Left ventricle myocardium superior (tissue), 1 donor: ENCODE measurements at places on chromosomes 11 and 22.

DNA sequence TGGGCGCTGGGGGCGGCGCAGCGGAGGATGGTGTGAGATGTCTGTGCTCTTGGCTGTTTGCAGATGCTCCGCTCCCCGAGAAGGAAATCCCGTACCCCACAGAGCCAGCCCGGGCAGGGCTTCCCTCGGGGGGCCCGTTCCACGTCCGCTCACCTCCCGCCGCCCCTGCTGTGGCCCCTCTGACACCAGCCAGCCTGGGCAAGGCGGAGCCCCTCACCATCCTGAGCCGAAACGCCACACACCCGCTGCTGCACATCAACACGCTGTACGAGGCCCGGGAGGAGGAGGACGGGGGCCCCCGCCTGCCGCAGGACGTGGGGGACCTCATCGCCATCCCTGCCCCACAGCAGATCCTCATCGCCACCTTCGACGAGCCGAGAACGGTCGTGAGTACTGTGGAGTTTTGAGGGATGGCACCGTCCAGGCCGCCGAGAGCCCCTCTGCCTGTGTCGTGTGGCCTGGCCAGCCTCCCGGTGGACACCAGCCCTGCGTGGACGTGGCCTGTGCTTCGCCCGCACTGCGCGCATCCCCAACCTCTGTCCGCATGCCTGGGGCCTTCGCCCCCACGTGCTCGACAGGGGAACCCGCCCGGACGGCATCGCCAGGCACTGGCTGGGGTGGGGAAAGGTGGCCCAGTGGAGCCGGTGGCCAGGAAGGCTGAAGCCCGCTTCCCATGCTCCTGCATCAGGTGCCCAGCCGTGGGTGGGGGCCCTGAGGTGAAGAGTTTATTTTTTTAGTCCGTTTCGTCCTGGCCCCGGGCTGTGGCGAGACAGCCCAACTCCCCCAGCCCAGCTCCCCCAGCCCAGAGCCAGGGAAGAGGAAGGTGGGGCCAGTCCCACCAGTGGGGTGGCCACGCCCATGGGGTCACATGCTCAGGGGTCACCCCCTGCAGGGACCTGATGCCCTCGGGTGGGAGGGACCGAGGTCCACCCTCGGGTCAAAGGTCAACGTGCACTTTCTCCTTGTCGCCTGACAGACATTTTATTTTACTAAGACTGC, 6.5 kb upstream of the TRABD start:
- peak; percentile 29 for DNase-seq

GRCh38 chr22:33354928-33355327, 296.7 kb upstream of the SYN3 start:
- no peak for DNase-seq

- DNase-seq = peak; percentile 48
Measured at GRCh38 chr11:19191530-19192169, 10.1 kb downstream of the CSRP3 start.

GRCh38 chr11:67271541-67272284, 5.4 kb downstream of the GRK2 start:
- peak; percentile 46 for DNase-seq

DNA sequence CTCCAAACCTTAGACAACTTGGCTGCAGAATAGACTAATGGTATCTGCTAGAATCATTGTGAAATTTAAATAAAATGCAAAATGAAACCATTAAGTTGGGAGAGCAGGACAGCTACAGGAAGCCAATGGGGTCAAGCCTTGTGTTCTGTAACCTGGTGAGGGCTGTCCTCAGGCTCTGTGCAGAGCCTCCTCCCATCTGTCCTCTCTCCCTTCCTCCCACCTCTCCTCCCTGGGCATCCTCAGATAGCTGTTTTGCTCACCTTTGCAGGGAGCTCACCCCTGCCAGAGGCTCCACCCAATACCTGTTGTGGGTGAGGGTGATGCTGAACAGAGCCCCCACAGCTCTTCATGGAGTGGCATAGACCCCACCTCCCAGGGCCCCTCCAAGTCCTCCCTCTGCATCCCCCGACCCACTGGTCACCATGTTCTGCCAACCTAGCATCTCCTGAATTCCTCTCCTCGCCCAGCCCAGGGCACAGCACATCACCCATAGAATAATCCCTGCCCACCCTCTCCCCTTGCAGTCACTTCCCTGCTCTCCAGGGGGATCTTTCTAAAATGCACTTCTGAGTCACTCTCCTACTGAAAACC, 100.3 kb downstream of the PDE2A start:
- no peak for DNase-seq

DNA sequence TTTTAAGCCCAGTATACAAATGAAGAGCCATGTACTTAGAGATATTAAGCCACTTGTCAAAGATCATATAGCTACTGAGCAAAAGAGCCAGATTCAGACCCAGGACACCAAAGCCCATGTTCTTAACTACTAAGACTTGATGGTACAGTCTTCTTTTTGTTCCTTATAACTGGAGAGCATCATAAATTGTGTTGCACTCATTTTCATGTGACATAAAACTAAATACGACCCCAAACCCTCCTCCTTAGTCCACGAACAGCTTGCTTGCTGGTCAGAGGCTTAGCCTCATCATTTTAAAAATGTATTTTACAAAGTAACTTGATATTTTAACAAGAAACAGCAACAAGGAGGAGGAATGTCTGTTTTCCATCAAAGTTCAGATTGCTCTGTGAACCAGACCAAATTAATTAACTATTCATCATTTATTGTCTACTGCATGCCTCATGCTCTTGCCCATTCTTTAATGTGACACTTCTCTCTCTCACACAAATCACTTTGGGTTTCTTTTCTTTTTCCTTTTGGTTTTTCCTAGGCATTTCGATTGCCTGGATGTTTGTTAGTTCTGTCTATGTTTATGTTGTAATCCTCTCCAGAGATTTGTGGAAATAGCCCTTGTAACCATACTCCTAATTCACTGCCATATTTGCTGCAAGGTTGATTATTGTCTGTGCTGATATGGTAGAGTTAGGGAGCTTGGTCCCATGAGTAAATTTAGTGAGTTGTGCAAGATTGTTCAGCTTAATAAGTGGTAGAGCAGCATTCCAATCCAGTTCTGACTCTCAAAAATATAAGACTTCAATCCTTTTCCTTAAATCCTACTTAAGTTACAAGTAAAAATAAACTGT, 8.4 kb upstream of the ARHGAP20 start:
- no peak for DNase-seq

GRCh38 chr11:117761993-117762392, 35.0 kb downstream of the DSCAML1 start:
- no peak for DNase-seq
